ENCODE measurements at places on chromosomes 6 and 20. TPM values are rescaled to one million over a fixed set of nuclear protein-coding genes. Genes with fewer than 3 reads are reported as not detected.

Gene ELOVL4
- 0.40 TPM for total RNA-seq

Gene ZNF133
- 7.0 TPM for total RNA-seq

DNA sequence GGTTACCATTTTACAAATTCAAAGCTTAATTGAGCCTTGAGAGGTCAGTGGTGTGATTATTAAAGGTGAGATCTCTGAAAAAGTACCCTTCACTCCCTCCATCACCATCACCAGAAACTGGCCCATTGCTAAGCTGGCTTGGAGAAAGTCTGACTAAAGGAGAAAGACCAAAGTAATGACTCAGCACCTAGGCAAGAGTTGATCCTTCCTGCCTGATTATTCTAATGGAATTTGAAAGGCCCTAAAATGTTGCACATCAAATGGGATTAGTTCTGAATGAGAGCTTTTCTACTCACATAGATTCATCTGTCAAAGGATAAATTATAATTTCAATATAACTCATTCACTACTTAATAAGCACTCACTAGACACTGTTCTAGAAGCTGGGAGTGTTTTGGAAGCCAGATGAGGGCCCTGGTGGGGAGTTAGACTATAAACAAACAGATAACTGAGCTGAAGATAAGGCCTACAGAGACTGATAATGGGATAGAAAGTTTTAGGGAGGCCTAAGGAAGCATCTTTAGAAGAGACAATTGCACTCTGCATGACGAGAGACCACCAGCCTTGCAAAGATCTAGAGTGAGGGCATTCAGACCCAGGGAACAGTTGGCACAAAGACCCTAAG lies 366.7 kb downstream of the SYNE1 start:
- H3K36me3 ChIP-seq, result no peaks in the 10 kb centered on the region
- no peak overlapping the region for H3K27ac ChIP-seq
- no peak overlapping the region for H3K4me3 ChIP-seq

- H3K36me3 ChIP-seq, result no peaks in the 10 kb centered on the region
- H3K27me3 ChIP-seq, result no peaks in the 10 kb centered on the region
Observed at GRCh38 chr6:154440022-154440421, 70.5 kb downstream of the CNKSR3 start.

- H3K4me3 ChIP-seq, result peak overlapping the region; percentile 43
- no peaks in the 10 kb centered on the region for H3K27me3 ChIP-seq
- H3K4me1 ChIP-seq, result peaks cover 14% of the 10 kb centered on the region
- DNase-seq, result peak; percentile 69
- peak overlapping the region; percentile 96 for H3K27ac ChIP-seq
Observed at GRCh38 chr6:5260111-5260620, 584 bp downstream of the LYRM4 start.

DNA sequence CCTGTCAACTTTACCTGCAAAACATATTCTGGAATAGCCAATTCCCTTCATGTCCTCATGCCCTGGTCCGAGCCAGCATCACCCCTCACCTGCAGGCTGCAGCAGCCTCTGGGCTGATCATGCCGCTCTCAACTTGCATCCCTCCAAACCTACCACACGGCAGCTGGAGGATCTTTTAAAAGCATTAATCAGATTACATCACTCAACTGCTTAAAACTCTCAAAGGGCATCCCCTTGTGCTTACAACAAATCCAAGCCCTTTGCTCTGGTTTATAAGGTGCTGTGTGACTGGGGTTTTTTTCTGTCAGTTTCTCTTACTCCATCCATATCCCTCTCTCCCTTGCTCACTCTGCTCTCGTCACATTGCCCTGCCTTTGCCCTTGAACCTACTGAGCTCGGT lies 24.0 kb downstream of the CD40 start:
- no peak overlapping the region for H3K4me3 ChIP-seq
- no peaks in the 10 kb centered on the region for H3K36me3 ChIP-seq
- no peak for DNase-seq
- H3K4me1 ChIP-seq, result no peaks in the 10 kb centered on the region
